ENCODE measurements at places on chromosomes 4 and X.

GRCh38 chr4:123488916-123489315, 92.3 kb downstream of the SPRY1 start:
- DNase-seq = peak; percentile 59

DNA sequence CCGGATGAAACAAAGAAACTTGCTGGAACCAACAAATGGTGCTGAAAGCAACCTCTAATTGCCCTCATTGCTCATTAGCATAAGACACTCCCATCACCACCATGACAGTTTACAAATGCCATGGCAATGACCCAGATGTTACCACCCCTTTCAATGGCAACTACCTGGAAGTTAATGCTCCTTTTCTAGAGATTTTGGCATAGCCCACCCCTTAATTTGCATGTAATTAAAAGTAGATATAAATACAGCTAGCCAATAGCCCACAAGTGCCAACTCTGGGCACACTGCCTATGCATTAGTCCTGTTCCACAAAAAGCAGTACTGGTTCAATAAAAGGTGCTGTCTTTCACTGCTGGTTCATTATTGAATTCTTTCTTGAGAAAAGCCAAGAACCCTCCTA, 410.3 kb upstream of the PPP1R2C start:
- DNase-seq = no peak

- no peak for DNase-seq
Observed at GRCh38 chrX:135944486-135944885, 29.3 kb downstream of the MMGT1 start.

DNA sequence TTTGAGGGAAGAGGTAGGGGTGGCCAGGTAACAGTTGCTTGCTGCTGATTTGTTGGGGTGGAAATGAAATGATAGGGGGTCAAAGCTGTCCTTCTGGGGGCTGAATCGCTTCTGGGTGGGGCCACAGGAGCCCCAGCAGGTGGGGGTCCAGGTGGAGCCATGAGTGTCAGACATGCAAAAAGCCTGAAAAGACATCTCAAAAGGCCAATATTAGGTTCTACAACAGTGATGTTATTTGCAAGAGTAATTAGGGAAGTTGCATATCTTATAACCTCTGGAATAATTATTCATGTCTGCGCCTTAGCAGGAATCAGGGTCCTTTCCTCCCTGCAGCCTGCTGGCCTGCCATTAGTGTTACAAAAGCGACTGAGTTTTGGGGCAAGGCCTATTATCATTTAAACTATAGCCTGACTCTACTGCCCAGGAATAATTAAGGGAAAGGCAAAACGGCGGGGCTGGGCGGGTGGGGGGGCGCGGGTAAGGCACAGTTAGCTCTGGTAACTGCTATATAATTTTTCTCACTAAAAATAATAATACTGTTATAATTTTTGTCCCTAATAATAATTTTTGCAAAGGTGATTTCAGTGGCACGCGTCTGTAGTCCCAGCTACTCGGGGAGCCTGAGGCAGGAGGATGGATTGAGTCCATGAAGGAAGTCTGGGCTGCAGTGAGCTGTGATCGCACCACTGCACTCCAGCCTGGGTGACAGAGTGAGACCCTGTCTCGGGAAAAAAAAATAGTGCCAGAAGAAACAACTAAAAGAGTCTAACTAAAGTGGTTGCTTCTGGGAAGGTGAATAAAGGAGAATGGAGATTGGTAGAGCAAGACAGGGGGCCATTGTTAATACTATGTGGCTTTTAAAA, 145.7 kb downstream of the MAGEB17 start:
- DNase-seq = no peak

GRCh38 chr4:53847965-53848364, 216.4 kb downstream of the CHIC2 start:
- no peak for DNase-seq

- DNase-seq = peak; percentile 21
Observed at GRCh38 chr4:138775890-138776289, 239.7 kb upstream of the NOCT start.

- DNase-seq = no peak
Observed at GRCh38 chrX:132968296-132968949, 10.0 kb upstream of the HS6ST2 start.

GRCh38 chr4:142347241-142347640, 498.9 kb downstream of the INPP4B start:
- DNase-seq = peak; percentile 67

- DNase-seq = no peak
Observed at GRCh38 chr4:138595731-138596460, 353.7 kb upstream of the SLC7A11 start.

GRCh38 chr4:155889031-155889793, 14.3 kb upstream of the TDO2 start:
- peak; percentile 7 for DNase-seq

DNA sequence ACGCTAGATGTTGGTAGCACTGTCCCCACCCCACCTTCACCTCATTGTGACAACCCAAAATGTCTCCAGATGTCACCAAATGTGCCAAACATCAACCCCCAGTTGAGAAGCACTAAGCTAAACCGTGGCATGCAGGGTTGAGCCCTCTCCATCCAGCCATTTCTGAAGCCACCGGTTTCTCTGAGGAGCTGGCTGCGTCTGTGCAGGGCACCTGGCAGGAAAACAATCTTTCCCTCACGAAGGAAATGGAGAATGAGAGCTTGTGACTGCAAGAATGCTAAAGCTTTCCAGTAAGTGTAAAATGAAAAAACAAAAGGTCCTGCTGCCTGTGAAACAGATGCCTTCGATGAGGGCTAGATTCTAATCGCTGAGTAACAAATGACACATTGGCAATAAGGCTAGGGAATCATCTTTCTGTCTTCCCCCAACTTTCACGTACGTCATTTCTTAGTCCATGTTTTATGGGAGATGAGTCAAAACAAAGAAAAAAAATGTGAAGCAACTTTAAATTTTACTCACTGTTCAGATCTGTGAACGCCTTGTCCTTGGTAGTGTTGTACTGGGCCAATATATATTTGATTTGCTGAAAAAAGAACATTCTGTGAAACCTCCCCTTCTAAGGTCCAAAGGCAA, 59.9 kb downstream of the PROM1 start:
- DNase-seq = no peak

DNA sequence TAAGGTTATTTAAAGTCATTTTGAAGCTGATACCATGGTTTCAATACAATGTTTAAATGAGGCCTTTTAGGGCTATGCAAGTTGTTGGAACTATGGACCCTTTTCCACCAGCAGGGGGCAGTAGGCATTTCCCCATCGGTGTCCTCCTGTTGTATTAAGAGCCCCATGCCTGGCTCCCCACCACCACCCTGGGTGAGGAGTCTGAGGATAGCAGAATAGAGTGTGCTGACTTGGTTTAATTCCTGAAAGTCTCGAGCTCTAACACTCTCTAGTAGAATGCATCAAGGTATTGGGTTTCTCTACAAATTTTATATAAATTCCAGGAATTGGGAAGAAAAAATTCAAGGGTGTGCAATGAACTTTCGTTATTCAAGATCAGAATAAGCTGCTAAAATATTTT, 234.8 kb upstream of the JADE1 start:
- DNase-seq = peak; percentile 84

- DNase-seq = peak; percentile 60
Observed at GRCh38 chr4:24680746-24681448, 96.5 kb upstream of the DHX15 start.

DNA sequence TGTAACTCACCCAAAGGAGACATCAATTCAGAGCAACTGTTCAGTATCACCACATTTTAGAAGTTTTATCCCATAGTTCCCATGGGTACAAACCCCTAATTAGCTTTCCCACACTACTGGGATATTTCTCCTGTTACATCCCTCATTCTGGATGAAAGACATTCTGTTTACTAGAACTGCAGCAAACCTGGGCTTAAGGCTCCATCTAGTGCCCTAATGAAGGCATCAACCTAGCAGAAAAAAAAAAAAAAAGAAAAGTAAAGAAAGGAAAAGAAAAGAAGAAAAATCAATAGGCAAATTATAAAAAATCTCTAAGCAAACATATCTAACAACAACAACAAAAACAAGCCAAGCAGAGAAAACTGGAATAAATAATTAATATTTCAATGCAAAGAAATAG, 133.7 kb upstream of the CPXCR1 start:
- peak; percentile 3 for DNase-seq

- DNase-seq = peak; percentile 33
Observed at GRCh38 chrX:95764972-95765451, 919.6 kb upstream of the DIAPH2 start.

- DNase-seq = no peak
Observed at GRCh38 chr4:146302822-146303221, 88.5 kb downstream of the REELD1 start.

GRCh38 chr4:71583971-71584370, 199.9 kb downstream of the GC start:
- DNase-seq = no peak

DNA sequence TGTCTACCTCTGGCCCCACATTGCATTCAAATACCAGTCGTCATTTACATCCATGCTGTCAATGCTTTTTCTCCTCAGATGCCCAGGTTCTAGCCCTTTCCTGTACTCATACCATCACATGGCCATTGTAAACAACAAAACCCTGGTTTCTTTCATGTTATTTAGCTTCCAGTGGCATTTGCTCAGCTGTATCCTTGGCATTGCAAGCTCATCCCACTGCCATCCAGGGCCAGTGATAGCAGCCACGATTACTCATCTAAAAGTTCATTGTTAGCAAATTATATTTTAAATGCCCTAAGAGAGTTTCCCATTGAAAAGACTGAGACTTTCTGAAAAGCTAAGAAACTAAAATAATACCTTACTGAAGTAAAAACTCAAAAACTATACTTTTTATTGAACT, 34.0 kb downstream of the VEGFC start:
- no peak for DNase-seq

DNA sequence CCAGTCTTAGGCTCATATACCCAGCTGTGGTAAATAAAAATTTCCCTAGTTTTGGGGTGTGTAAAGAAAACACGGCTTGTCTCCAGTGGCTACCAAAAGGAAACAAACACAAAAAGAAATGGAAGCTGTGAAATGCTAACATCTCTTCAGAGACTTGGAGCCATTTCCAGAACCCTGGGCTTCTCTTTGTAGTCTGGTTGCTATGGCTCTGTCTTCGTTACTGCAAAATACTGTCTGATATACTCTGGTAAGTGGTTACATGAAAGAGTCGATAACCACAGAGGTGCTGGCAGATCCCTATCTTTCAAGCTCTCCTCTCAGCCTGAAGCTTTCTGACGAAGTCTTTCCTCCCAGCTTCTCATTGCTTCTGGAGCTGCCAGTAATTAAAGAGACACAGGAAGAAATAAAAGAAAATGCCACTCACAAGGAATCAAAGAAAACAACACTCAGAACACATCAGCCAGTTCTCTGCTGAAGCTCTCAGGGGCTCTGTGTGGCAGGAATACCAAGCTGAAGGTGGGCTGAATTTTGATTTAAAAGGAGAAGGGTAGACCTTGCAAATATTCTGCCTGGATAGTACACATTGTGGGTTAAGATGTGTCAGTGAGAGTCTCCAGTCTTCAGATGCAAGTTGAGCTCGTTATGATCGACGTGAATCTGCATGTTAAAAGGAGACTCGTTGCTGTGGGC, 107.6 kb upstream of the FAM9C start:
- DNase-seq = peak; percentile 22

- no peak for DNase-seq
Observed at GRCh38 chr4:165931741-165932140, 58.7 kb downstream of the TLL1 start.

All from hematopoietic multipotent progenitor cell treated with erythropoietin and hydrocortisone succinate and interleukin-3 and kit ligand, for 6 days (in vitro differentiated cells).